Stimulated activated CD8-positive, alpha-beta memory T cell treated with anti-CD3 and anti-CD28 coated beads, Interleukin-4, amount 100 ng/mL, for 24 hours (primary cell): ENCODE measurements at places on chromosomes 2 and 18.

- DNase-seq: no peak
Observed at GRCh38 chr2:51795248-51795888, 763.4 kb upstream of the NRXN1 start.

DNA sequence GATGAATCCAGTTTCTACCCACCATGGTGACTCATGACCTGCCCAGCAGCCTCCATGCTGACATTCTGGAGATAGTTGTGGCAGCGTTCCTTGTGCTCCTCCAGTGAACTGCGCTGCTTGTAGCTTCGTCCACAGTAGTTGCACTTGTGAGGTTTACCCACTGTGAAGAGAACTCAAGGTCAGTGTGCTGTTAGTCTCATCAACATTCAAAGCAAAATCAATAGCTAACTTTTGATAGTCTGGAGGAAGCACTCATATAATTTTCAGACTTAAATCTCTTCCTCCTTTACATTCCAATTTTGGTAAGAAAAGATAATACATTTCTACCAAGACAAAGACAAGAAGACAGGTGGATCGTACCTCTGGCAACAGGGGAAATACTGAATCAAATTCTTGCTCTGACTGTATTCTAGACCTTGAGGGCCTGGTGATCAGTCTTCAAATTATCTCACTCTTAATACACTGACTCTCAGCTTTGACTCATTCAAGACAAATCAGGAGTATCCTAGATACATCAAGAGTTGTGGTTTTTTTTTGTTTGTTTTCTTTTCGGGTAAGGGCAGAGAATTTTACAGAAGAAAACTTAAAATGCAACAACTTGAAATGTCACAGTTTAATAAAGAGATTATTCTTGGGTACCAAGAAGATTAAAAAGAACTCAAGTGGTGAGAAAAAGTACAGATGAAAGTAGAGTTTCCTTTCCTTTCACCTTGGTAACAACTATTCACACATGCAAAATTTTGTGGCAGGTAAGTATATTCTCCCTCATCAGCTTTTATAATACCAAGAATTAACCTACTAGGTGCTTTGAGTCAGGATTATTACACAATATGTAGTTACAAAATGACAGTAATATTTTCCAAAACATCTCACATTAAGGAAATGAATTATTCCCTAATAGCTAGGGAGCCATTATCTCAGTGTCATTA, 129.2 kb downstream of the IKZF2 start:
- no peak for DNase-seq

GRCh38 chr2:50650403-50650810, 381.5 kb downstream of the NRXN1 start:
- no peak for DNase-seq

DNA sequence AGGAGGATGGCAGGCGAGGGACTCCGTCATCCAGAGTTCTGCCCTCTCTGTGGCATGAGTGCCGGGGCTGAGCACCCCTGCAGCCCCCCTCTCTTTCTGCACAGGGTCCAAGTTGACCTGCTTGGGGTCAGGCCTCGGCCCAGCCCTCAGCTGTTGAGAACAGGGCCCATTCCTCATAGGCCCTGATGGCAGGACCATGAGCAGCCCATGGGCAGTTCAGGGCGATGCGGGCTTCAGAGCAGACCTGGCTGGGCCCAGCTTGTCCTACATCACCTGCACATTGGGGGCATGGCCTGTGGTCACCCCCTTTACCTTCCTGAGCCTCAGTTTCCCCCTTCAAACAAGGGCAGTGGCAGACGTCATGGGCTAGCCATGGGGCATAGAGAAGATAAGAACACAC, 238.1 kb downstream of the SEPTIN10 start:
- no peak for DNase-seq

GRCh38 chr2:196248467-196249094, 77.2 kb upstream of the STK17B start:
- no peak for DNase-seq

DNA sequence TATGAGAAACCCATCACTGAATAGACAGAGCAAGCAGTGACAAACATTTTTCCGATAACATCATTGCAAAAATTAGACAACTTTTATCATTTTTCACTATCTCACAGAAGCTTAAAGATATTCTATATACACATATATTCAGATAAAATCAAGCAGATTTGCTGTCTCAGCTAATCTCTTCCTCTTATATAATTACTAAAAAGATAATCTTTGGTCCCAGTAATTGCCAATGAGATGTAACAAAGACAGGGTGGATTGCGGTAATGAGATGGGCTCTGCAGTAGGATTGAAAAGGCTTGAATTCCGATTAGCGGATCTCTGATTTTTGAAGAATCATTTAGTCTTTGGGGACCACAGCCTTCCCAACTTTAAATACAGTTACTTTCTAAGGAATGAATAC, 63.5 kb downstream of the SYT4 start:
- no peak for DNase-seq

- no peak for DNase-seq
Observed at GRCh38 chr2:98693477-98693876, 37.5 kb downstream of the MGAT4A start.

DNA sequence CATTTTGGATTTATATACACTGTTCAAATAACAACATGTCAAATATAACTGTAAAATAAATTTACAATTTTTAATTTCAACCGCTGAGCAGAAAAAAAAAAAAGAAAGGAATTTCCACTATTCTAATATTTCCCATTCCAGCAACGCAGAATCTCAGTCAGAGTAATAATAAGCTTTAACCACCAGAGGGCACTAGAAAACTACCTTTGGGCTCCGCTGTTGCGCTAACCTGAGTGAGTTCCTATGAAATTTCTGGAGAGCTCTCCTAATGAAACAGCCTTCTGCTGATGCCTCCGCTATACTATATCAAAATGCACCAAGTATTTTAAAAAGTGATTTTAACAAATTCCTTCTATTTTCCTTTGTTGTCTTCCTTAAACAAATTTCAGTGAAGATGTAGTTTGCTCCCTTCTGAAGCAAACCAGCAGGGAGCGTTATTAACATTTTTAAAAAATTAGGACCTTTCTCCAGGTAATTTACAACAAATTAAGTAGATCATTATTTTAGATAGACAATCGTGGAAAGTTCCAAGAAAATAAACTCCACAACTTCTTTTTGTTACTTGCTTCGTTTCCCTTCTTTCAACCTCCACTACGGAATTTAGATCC, 23.0 kb downstream of the ERMN start:
- DNase-seq: no peak

DNA sequence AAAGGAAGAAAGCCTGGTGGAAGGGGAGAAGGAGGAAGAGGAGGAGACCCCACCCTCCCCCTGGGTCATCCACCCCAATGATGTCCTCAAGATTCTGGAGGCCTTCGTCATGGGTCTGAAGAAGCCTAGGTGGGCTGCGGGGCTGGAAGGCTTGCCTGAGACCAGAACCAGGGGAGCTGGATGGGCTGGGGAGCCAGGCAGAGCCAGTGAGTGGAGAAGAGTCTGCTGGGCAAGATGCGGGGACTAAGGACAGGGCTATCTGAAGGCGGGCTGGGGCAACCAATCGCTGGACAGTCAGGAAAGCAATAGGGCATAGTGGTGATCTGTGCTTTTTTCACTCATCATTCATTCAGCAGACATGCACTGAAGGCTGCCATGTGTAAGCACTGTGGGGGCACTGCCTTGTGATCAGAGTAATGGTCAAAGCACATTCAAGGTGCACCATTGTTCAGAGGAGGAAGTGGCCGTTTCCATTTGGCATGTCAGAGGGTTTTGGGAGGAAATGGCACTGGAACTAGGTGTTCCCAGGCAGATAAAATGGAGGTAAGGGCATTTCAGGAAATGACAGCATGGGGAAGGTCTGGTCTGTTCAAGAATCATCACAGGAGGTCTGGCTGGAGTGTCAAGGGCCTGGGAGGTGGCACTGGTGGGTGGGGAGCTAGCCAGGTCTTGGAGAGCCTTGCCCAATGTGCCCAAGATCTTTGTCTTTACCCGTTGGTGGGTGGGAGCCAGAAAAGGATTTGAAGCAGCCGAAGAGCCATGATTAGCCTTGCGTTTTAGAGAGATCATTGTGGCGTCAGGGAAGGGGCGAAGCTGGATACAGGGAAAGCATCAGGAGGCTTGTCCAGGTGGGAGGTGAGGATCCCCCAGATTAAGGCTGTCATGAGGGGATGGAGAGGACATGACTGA, 24.2 kb downstream of the OTOF start:
- DNase-seq: no peak

- no peak for DNase-seq
Observed at GRCh38 chr2:202278944-202279343, 13.4 kb downstream of the NOP58 start.

DNA sequence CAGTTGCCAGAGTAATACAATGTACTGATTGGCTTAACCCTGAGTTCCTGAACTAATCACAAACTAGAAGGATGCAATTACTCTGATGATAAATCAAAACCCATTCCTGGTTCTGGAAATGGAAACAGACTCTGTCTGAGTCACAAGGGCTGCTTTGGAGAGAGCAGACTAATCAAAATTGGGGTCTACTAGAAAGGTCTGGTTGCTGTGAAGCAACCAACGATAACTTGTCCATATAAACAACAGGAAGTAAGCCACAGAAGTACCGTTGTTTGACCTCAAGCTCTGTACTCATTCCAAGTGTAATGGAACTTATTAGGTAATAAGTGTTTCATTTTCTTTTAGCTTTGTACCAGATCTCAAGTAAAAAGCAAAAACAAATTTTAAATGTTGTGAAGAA, 49.7 kb downstream of the RASGRP3 start:
- no peak for DNase-seq

GRCh38 chr2:19349911-19350677, 8.3 kb downstream of the OSR1 start:
- DNase-seq: no peak

DNA sequence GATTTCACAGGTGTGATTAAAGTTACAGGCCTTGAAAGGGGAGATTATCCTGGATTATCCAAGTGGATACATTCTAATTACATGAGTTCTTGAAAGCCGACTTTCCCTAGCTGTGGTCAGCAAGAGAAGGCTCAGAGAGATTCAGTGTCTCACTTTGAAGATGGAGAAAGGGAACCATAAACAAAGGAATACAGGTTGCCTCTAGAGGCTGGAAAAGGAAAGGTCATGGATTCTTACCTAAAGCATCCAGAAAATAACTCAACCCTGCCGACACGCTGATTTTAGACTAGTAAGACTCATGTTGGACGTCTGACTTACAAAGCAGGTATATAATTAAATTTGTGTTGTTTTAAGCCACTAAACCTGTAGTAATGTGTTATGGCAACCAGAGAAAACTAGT, 1095.7 kb upstream of the ZEB2 start:
- no peak for DNase-seq

DNA sequence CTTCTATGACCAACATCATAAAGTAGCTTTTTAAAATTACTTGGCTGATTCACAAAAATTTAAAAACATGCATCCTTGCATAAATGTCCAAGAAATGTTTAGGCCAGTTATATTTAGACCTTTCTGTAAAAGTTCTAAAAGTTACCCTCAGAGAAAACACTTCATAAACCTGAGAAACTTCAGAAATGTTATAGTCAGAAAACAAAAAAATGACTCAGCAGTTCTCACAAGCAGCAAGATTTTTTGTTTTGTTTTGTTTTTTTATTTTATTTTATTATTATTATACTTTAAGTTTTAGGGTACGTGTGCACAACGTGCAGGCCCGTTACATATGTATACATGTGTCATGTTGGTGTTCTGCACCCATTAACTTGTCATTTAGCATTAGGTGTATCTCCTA, 648.1 kb downstream of the LRP1B start:
- no peak for DNase-seq

GRCh38 chr2:240051697-240052096, 1.6 kb downstream of the OR6B3 start:
- DNase-seq: no peak

DNA sequence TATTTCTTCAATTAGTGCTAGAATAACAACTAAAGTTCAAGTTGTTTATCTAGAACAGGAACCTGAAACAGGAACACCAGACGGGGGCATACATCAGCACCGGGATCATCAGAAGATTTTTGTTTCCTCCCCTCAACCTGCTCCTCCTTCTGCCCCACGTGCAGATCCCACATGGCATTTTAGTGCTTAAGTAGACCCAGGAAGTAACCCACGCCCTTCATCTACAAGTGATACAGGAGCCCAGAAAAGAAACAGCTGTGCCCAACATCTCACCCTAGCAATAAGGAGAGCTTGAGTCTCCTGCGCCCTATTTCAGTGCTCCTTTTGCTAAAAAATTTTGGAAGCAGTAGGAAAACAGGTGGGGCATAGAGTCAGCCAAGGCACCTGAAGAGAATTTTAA, 5.2 kb downstream of the ZNF385B start:
- no peak for DNase-seq

DNA sequence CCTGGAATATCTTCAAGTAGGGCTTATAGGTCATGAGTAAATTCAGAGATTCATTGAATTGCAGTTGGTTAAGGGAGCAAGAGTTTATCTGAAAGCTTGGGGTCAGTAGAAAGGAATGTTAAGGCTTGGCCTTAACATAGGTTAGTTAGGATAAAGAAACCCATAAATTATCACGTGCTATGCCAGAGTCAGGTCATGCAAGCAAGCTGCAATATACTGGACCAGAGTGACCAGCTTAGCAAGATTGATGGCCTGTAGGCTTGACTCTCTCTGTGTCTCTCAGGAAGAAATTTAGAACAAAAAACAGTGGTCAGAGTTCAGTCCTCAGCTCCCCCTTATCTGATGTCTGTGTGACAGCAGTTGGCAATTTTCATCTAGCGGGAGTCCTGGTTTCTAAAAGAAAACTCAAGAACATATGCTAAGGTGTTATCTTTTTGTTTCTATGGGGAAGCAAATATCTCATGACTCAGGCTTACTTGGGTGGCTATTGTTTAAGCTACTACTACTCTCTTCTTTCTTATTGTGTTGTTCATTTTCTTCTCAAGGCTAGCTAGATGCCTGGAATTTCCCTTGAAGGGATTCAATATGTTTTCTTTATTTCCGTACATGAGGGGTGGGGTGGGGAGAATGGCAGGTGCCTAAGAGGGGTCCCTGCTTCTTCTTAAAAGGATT, 28.7 kb upstream of the MARCO start:
- no peak for DNase-seq

- DNase-seq: no peak
Observed at GRCh38 chr2:67649331-67650261, 252.5 kb downstream of the ETAA1 start.

- DNase-seq: no peak
Observed at GRCh38 chr2:212644195-212644837, 105.7 kb upstream of the ERBB4 start.

DNA sequence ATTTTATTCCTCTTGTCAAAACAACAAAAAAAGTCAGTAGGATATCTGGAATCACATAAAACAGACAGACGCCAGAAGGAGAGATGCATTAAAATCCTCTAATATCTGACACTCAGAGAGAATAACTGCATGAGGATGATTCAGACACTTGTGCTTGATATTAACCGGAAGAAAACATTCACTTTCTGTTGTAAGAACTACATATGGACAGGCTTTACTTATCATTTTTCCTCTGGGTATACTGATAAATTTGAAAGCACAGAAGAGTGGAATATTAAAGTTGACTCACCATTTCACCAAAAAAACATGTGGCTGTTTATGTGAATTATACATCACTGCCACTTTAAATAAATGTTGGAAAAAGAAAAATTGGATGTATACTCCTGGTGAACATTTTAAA, 589.1 kb upstream of the CDH2 start:
- no peak for DNase-seq

GRCh38 chr2:214801068-214801467, 8.4 kb downstream of the BARD1 start:
- no peak for DNase-seq

GRCh38 chr2:178269438-178270224, 75.3 kb downstream of the OSBPL6 start:
- no peak for DNase-seq
